ENCODE measurements at places on chromosomes 6 and 20. TPM values are rescaled to one million over a fixed set of nuclear protein-coding genes. Genes with fewer than 3 reads are reported as not detected.

The PAX1 gene
- total RNA-seq, result not detected

The TAF4 gene
- total RNA-seq, result 11.2 TPM

The FABP7 gene
- not detected for total RNA-seq

The BEND6 gene
- total RNA-seq, result 3.5 TPM

The PRPH2 gene
- total RNA-seq, result 0.28 TPM

The PSORS1C1 gene
- 6.0 TPM for total RNA-seq

The ANKEF1 gene
- 13.7 TPM for total RNA-seq

Measured in nasal cavity respiratory epithelium epithelial cell of viscerocranial mucosa (primary cell).